ENCODE measurements at places on chromosomes 12 and 14.

- DNase-seq, result peak; percentile 19
Observed at GRCh38 chr12:59164991-59165718, 244.9 kb upstream of the LRIG3 start.

- DNase-seq, result peak; percentile 66
Observed at GRCh38 chr12:111775205-111776193, 8.8 kb downstream of the ALDH2 start.

- no peak for DNase-seq
Observed at GRCh38 chr14:94665544-94665943, 53.4 kb downstream of the SERPINA3 start.

DNA sequence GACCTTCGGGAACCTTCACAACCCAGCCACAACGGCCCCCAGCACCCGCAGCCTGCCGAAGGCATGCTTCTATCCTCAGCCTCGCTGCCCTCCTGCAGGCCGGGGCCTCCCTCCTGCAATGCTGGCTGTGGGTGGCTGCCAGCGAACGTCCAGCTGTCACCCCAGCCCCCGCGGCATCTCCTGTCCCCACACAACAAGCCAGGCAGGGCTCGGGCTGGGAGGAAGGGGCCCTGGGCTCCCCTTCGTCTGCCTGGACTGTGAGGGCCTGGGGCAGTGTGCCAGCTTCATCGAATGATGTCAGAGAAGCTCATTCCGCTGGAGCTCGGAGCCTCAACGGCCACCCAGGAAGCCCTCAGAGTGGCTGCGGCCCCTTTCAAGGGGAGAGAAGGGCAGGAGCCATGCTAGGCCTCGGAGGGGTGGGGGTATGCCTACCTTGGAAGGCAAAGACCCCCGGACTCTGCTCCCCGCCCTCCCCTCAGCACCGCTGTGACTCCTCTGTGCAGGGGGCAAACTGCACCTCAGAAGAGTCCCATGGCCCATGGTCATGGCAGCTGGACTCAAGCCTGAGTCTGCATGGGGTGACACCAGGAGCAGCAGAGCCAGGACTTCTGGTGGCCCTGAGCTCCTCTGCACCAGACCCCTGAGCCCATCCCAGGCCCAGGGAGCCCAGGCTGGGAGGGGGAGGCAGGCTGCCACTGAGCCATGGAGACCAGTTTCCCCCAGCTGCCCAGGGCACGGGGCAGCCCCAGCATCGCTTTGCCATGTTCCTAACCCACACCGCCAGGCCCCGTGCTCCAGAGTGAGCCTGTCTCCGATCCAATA lies 24.7 kb upstream of the C14orf180 start:
- DNase-seq, result no peak

DNA sequence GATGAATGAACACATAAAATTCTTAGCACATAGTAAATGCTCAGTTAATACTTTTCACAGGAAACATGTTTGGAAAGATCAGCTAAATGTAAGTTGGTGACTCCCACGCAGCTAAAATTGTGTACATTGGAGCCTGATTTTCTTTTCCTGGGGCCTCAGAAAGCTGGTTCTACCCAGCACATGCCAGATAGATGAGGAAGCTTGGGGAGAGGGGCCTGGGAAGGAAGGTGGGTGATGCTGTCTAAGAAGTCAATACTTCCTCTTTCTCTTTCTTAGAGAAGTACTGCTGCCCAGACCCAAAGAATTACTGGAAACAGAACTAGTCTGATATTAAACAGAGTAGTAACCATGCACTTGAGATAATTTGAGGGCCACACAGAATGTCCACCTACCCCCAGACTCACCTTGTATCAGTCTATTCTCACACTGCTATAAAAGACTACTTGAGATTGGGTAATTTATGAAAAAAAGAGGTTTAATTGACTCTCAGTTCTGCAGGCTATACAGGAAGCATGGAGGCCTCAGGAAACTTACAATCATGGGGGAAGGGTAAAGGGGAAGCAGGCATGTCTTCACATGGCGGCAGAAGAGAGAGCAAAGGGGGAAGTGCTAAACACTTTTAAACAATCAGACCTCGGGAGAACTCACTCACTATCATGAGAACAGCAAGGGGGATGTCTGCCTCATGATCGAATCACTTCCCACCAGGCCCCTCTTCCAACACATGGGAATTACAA lies 123.3 kb upstream of the MED13L start:
- no peak for DNase-seq

DNA sequence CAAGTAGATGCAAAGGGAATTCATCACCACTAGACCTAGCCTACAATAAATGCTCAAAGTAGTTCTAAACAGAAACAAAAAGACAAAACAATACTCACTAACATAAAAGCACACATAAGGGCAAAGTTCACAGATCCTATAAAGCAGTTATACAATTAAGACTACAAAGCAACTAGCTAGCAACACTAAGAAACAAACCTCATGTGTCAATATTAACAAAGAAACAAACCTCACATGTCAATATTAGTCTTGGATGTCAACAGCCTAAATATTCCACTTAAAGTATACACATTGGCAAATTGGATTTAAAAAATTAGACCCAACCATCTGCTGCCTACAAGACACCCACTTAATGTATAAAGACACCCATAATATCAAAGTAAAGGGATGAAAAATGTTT lies 152.7 kb downstream of the KCNK10 start:
- DNase-seq, result no peak

DNA sequence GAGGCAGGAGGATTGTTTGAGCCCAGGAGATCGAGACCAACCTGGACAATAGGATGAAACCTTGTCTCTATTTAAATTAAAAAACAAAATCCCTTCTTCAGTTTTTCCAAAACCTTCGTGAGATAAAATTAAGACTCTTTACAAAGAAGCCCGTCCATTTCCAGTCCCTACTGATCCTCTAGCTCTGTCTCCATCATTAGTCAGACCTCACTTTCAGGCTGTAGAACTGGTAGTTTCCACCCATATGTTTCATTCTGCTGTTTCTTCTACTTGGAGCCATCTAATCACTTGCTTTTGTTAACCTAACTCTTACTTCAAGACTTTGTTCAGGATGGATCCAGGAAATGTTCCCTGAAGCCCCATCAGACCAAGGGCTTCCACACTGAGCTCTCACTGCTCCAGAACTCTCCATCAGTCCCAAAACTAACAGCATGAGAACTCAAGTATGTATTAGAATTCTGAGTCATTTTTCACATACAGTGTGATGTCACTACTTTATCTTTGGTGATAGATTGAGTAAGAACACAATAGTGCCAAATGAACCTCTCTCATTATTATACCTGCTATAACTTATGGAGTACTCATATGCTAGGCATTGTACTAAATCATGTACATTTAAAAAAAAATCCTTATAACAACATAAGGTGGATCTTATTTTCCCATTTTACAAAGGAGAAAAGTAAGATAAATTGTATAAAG lies 90.8 kb downstream of the PRICKLE1 start:
- no peak for DNase-seq

- DNase-seq, result no peak
Observed at GRCh38 chr12:1836854-1837421, 16.6 kb downstream of the LRTM2 start.

GRCh38 chr12:5038781-5039311 lies 4.8 kb upstream of the KCNA5 start:
- no peak for DNase-seq

DNA sequence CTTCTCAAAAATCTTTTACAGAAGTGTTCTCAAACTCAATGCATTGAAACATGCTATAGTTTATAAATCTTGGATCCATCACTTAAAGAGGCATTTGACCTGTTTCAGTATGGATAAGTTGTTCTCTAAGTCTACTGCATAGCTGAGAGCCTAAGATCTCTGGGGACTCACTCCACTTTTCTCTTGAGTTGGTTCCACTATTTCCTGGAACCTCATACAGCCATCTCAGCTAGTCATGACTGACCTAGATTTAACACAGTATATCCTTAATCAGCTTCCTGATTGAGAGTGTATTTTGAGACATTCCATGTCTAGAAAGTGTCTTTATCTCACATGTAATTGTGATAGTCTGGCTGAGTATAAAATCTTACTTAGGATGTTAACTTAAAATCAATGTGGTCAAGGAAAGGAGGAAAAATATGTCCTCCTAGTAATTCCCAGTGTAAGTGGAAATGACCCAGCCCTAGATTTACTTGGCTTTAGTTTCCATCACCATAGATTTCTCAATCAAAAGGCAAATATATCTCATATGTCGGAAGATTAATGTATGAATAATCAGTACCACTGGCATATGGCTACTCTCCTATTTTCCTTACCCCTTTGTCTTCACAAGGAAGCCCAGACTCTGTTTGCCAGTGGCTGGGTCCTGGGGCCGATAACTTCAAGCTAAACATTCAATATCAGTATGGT lies 61.9 kb downstream of the KICS2 start:
- peak; percentile 39 for DNase-seq

DNA sequence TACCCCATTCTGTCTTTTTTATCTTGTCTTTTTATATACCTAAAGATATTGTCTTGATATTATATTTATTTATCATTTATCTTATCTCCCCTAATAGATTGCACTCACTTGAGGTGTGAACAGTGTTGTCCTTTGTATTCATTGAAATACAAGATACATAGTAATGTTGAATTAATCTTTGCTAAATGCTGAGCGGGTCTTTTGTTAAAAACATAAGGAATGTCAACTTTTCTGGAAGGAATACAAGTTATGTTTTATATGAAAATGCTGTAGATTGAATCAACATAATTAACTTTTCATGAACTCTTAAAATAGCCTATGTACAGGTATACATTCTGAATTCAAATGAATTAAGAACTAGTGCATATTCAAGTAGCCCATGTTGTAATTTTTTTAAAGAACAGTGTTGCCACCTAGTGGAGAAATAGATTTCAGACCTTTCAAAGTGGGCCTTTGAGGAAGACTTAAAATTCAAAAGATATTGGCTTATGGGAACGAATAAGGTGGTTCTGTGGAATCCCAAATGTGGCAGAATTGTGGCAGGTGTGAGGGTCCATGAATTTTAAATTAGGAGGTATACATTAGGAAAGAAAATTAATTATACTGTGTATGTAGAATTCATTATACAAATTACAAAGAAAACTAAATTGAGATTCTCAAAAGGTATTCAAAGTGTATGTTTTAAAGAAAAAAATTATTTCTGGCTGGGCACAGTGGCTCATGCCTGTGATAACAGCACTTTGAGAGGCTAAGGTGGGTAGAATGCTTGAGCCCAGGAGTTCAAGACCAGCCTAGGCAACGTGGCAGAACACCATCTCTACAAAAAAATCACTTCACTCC lies 19.1 kb downstream of the BBOF1 start:
- peak; percentile 67 for DNase-seq

DNA sequence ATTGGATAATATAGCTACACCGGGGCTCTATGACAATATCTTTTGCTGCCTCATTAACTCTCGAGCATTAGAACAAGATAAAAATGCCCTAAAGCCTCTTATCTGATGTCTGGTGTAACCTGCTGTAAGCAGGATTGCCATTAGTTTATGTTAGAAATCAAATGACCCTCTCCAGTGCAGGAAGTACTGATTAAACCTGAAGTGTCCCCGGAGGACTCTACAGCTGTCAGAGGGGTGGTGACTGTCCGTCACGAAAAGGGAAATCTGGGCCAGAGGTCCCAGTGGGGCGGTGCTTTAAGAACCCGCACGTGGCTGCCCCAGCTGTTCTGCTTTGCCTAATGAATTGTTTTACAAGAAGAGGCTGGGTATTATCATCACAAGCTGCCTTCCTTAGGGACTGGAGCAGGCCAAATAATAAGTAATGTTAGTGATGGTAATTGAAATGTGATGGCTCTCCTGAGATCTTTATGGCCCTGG lies 55.7 kb downstream of the LIN52 start:
- peak; percentile 49 for DNase-seq

DNA sequence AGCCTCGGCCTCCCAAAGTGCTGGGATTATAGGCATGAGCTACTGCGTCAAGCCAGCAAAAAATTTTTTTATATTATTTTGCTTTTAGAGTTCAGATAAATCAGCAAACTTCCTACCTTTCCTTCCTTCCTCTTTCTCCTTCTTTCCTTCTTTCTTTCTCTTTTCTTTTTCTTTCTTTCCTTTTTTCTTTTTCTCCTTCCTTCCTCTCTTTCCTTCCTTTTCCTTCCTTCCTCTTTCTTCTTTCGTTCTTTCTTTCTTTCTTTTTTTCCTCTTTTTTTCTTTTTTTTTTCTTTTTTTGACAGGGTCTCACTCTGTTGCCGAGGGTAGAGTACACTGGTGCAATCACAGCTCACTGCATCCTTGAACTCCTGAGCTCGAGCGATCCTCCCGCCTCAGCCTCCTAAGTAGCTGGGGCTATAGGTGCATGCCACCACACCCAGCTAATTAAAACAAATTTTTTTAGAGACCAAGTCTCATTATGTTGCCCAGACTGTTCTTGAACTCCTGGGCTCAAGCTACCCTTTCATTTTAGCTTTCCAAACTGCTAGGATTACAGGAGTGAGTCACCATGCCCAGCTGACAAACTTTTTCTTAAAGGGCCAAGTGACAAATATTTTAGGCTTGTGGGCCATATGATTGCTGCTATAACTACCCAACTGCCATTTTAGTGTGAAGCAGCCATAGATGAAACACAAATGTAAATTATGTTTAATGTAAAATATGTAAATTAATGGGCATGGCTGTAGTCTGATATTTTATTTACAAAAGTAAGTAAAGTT lies 7.1 kb upstream of the WASHC4 start:
- DNase-seq, result peak; percentile 47

DNA sequence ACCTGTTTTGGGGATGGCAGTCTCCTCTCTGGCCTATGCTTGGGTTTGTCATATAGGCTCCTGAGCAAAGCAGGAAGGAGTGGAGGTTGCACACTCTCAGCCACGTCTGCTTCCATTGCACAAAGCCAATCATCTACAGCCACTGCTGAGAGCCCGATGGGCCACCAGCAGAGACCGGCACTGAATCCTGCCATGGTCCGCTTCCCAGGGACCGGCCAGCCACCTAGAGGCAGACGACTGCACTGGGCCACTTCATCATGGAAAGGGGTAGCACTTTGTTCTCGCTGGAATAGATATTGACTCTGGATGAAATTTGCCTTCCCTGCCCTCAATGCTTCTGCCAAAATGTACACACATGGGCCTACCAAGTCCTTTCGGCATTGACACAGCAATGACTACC lies 22.3 kb downstream of the DLK1 start:
- DNase-seq, result no peak

- no peak for DNase-seq
Observed at GRCh38 chr12:3821441-3821840, 51.8 kb downstream of the PARP11 start.

GRCh38 chr12:53182903-53183302 lies 2.2 kb upstream of the CSAD start:
- DNase-seq, result no peak

DNA sequence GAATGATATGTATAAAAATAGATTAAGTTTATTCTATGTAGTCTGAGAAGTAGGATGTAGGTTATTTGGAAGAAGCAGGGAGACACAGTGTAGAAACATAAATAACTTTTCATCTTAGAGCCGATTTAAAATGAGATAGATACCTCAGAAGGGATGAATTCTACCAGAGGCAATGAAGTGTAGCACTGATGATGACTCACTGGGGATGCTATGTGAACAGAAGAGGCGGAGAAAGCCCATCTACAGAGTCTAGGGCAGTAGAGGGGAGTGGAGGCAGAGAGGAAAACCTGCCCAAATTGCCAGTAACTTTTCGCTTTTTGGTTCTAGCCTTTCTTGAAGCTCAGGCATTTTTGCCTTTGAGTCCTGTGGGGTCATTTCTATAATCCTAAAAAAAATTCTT lies 451.8 kb downstream of the ATP23 start:
- DNase-seq, result peak; percentile 50

GRCh38 chr14:102314242-102315011 lies 5.1 kb upstream of the ZNF839 start:
- DNase-seq, result peak; percentile 76
